ENCODE measurements at places on chromosomes 16 and 17.

DNA sequence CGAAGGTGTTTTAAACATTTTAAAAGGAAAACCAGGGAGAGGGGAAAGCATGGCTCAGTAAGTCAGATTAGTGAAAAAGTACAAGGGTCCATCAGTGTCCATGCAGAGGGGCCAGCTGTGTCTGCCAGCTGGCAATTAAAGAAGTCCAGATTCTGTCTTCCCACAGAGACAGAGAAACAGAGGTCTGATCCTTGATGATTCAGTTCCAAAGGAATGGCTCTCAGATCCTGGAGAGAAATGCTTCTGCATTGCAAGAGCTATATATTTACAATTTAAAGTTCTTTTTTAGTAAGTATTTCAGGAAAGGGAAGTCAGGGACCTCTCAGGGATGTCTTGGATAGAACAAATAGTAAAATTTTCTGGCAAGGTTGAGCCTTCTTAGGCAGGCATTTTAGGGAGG, 56.2 kb downstream of the HSD17B2 start:
- DNase-seq, result no peak

DNA sequence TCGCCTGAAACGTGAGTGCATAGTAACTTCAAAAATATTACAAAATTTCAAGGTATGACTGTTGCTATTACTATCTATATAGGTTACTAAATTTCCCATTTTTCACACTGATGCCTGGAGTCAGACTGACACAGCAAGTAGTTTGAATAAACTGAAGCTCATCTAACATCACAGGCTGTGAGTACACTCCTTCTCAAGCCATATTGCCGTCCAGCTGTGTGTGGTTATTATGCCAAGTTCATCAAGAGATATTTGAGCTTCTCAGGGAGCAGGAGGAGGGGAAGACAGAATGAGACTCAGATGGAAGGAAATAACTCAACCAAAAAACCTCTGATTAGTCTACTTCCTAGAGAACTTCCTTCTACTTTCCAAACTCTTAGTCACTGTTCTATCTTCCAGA, 473.9 kb downstream of the TOX3 start:
- DNase-seq, result no peak

- no peak for DNase-seq
Observed at GRCh38 chr16:71250461-71251235, 20.1 kb upstream of the HYDIN start.

GRCh38 chr17:75776386-75777295, 8.0 kb upstream of the UNK start:
- no peak for DNase-seq

DNA sequence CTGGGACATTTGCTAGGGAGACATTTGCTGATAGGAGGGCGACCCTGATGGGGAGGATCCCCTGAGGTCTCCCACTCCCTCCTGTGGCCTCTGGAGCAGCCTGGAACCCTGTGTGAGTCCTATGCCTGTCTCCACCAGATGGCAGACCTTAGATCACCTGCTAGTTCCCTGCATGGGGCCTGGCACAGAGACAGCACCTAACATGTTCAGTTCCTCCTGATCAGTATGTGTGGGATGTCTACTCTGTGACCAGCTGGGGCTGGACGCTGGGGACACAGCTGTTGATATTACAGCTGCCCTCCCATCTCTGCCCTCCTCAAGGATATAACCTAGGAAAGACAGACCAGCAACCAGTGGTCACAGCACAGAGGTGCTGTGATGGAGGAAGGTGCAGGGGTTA, 1.1 kb upstream of the ADCY7 start:
- peak; percentile 20 for DNase-seq

DNA sequence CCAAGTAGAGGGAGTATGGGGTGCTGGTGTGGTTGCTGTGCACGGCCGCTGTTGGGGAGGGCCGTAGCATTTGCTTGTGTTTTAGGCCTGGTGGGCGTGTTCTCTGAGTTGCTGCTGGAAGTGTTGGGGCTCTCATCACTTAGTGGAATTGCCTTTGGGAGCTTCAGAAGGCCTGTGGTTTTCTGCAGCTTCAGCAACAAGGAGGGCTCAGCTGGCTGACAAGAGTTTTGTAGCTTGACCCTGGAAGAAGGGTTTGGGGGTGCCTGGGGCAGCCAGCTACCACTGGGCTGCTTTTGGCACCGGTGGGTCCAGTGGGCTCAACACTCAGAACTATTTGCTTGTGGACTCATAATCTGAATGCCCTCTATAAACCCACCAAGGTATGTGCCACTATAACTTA, 30.9 kb downstream of the HAPSTR1 start:
- DNase-seq, result no peak

- no peak for DNase-seq
Observed at GRCh38 chr16:23434380-23434779, 18.6 kb downstream of the COG7 start.

DNA sequence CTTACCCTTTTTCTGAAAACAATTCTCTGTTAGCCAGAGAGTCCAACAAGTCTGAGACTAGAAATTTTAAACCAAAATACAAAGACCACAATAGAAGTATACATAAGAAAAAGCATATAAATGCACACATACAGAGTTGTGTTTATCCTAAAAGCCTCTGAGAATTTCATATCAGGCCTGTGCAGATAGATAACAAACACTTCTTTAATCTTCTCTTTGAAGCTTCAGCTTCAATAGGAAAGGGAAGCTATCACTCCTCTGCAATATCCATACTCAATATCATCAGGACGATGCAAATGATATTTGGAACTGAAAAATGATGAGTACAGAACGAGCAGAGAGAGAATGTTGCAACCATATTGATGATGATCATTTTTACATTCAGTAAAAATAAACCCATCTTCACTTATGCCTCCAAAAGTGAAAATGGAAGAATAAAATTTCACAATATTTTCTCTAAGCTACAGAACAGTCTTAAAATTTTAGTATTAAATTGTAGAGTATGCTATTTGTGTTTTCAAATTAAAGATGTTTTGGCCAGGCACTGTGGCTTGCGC, 61.6 kb downstream of the SKAP1 start:
- DNase-seq, result no peak

- DNase-seq, result no peak
Observed at GRCh38 chr17:51730303-51731050, 428.0 kb downstream of the CA10 start.

DNA sequence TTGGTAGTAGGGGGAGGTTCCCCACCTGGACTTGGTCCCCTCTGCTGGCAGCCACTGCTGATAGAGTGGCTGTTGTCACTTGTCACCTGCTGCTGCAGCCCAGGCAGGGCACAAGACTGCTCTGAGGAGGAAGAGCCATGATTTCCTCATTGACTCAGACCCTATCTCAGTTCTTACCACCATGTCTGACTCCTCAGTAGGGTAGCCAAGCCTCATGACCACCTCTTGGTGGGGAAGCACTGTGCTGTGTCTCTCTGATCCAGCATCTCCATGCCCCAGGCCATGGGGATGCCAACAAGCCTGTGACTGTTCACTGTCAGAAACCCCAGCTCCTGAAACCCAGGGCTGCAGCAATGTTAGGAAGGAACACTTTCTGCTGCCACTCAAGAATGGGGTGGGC, 173.0 kb downstream of the WSCD1 start:
- no peak for DNase-seq

DNA sequence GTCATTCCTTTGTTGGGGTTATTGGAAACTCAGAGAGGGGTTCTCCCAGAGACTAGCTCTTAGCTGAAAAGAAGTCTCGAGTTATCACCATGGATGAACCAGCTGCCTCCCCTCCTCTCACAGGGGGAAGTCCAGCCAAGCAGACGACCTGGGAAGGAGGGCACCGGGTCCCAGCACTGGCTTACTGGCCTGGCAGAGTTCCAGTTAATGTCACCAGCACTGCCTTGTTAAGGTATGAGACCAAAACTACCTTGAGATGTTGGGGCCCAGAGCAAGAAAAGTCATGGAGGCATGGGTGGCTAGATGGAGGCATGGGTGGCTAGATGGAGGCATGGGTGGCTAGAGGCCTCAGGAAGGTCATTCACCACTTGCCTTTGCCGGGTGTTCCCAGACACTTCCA, 72.4 kb downstream of the WIPI1 start:
- no peak for DNase-seq

DNA sequence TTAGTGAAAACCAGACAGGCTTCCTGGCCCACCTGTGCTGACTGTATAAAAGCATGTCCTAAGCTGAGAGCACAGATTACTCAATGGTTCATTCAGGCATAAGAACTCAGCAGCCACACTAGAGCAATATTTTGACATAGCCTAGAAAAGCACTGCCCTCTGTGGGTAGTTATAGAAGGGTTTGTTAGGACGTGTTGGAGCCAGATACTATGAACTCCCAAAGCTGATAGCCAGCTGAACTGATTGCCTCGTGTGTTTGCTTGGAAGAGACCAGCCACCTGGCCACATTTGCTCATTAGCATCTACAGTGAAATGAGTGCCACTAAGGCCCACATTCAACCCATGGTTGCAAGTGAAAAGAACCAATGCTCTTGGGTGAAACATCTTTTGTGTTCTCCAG, 30.8 kb upstream of the ABCA5 start:
- DNase-seq, result no peak

- peak; percentile 33 for DNase-seq
Observed at GRCh38 chr16:47016700-47017133, 43.2 kb upstream of the DNAJA2 start.

Measured in NK-92 treated with Interleukin-12 subunit alpha and Interleukin-12 subunit beta, amount 100 ng/mL, for 24 hours (cell line).